Psoas muscle (tissue), 8 donors: ENCODE measurements at places on chromosomes 7 and 10. TPM values are rescaled to one million over a fixed set of nuclear protein-coding genes. Genes with fewer than 3 reads are reported as not detected.

DNA sequence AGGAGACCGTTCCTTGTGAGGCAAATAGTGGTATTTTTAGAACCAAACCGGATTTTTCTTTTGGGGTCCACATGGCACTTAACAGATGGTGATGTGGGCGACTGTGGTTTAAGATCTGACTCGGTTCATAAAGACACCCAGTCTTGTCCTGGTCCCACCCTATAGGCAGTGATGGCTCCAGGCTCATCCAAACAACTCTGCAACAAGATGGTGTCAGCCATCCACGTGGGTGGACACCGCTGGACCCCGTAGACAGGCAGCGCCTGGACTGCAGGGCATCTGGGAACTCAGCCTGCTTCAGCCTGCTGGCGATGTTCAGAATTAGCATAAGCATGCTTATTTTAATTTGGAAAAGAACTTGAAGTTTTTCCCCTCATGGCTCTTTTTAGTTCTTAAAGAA lies 258.4 kb upstream of the FZD1 start:
- DNase-seq = no peak

- DNase-seq = no peak
These were observed 207.2 kb downstream of the DPP6 start for GRCh38 chr7:154259396-154259795.

Gene WDR86
- not detected for total RNA-seq

- DNase-seq = no peak
These were observed 46.2 kb downstream of the VWDE start for GRCh38 chr7:12357508-12357907.

DNA sequence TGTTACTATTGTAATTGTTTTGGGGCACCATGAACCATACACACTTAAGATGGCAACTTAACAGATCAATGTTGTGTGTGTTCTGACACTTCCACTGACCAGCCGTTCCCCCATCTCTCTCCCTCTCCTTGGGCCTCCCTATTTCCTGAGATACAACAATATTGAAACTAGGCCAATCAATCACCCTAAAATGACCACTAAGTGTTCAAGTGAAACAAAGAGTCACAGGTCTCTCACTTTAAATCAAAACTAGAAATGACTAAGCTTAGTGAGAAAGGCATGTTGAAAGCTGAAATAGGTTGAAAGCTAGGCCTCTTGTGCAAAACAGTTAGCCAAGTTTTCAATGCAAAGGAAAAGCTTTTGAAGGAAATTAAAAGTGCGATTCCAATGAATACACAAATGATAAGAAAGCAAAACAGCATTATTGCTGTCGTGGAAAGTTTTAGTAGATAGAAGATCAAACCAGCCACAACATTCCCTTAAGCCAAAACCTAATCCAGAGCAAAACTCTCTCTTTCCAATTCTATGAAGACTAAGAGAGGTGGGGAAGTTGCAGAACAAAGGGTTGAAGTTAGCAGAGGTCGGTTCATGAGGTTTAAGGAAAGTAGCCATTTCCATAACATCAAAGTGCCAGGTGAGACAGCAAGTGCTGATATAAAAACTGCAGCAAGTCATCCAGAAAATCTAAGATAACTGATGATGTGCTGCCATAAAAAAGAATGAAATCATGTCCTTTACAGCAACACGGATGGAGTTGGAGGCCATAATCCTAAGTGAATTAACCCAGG lies 90.6 kb downstream of the MTPN start:
- no peak for DNase-seq

DNA sequence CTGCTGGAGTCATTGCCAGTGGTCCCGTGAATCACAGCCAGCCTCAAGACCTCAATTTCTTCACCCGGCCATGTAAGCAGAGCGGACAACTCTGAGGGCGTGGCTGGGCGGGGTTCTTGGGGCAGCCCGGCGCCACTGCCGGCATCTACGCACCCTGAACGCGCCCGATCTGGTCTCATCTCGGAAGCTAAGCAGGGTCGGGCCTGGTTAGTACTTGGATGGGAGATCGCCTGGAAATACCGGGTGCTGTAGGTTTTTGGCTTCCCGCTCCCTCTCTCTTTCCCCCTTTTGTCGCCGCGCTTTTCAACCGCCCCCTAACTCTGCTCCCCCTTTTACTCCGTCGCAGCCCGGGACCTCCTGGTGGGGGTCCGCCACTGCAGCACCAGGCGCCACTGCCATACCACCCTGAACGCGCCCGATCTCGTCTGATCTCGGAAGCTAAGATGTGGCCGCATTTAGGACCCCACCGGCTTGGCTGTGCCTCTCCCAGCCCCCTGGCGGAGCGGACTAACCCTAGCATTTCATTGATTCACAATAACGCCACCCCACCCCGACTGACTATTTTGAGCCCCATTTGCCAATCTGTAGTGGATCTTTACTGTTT lies 25.3 kb downstream of the GARIN1A start:
- DNase-seq = peak; percentile 56

Gene LIPK
- total RNA-seq = not detected

DNA sequence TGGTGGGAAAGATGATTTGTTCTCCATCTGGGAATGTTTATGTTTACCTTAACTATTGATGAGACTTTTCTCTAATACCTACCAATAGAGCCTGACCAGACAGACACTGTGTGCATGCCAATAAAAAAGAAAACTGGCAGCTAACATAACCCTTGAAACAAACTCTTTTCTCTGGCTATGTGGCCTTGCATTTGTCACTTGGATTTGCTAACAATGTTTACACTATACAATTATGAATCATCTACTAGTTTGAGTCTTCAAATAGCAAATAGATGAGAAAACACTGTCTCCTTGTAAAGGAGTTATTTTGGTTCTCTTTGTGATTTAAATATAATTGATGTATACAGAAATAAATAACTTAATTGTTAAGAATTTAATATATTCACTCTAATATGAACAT lies 273.1 kb downstream of the SEMA3D start:
- no peak for DNase-seq

Gene VCL
- 140 TPM for total RNA-seq

- DNase-seq = no peak
These were observed 85.8 kb downstream of the GSAP start for GRCh38 chr7:77330169-77330882.

Gene FGFBP3
- total RNA-seq = 0.97 TPM

Gene C10orf53
- total RNA-seq = not detected

DNA sequence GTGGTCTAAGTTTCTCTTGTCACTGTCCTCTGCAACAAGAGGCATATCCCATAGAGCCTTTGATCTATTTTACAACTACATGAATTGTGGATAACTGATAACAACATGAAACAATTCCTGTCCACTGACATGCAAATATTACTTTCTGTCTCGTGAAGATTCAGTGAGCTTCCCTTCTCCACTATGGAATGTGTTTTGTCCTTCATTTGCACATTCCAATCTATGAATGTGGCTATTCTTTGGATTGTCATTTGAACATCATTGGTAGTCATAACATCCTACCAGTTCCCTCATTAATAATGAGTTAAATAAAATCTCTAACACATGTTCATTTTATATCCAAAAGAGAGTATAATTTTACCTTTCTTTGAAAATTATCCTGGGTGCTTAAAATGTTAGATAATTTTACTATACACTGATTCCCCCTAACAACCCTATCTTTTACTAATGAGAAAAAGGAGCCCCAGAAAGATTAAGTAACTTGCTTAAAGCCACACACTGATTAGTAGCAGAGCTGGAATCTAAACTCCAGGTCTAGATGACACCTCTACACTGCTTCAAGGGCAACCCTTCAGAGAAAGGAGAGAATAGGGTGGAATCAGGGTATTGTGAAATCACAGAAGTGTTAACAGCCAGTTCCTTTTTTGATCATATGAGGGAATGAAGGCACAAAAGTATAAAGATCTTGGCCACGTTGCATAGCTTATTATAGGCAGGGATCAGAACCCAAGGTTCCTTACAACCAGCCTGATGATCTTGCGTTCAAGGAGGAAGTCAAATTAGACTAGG lies 39.1 kb downstream of the PDE1C start:
- DNase-seq = no peak

Gene FAM237B
- not detected for total RNA-seq

GRCh38 chr10:102615361-102615760 lies 28.9 kb upstream of the TRIM8 start:
- DNase-seq = peak; percentile 73
